ENCODE measurements at places on chromosomes 6 and 20. TPM values are rescaled to one million over a fixed set of nuclear protein-coding genes. Genes with fewer than 3 reads are reported as not detected.

Gene GINM1
- 81.6 TPM for total RNA-seq

Gene PMEPA1
- 104 TPM for total RNA-seq

Gene AVP
- total RNA-seq, result not detected

Gene HLA-DRA
- 342 TPM for total RNA-seq

Gene CST4
- not detected for total RNA-seq

Gene CUL7
- total RNA-seq, result 14.8 TPM

Gene RHAG
- total RNA-seq, result not detected

Gene SMLR1
- not detected for total RNA-seq

Gene AARS2
- 6.0 TPM for total RNA-seq

GRCh38 chr6:40077736-40078135 lies 143.5 kb upstream of the MOCS1 start:
- H3K27ac ChIP-seq, result no peak overlapping the region
- no peak for DNase-seq
- H3K4me1 ChIP-seq, result no peaks in the 10 kb centered on the region
- no peaks in the 10 kb centered on the region for H3K27me3 ChIP-seq
- no peak overlapping the region for H3K4me3 ChIP-seq

DNA sequence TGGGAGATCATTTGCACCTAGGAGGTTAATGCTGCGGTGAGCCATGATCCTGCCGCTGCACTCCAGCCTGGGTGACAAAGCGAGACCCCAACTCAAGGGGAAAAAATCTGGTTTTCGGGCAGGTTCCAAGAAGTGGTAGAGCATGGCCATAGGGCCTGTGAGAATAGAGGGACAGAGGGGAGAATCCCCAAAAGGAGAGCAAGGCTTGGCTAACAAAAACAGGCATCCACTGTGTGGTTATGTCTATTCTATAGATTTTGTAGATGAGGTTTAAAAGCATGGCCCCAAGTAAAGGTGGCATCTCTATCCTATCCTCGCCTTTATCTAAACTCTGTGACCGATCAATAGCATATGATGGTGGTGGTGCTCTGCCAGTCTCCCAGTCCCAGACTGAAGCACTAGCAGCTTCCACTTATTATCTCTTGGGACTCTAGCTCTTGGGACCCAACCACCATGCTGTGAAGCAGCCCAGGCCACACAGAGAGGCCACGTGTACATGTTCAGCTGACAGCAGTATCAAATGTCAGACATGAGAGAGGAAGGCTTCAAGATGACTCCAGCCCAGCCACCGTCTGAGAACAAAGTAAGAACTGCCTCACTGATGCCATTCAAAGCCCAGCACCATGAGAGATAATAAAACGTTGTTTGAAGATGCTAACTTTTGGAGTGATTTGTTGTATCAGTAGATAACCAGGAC lies 27.7 kb downstream of the EIF2S2 start:
- H3K27me3 ChIP-seq, result no peaks in the 10 kb centered on the region
- H3K36me3 ChIP-seq, result peaks cover 30% of the 10 kb centered on the region
- DNase-seq, result no peak
- no peak overlapping the region for H3K27ac ChIP-seq
- H3K4me1 ChIP-seq, result peaks cover 4% of the 10 kb centered on the region

DNA sequence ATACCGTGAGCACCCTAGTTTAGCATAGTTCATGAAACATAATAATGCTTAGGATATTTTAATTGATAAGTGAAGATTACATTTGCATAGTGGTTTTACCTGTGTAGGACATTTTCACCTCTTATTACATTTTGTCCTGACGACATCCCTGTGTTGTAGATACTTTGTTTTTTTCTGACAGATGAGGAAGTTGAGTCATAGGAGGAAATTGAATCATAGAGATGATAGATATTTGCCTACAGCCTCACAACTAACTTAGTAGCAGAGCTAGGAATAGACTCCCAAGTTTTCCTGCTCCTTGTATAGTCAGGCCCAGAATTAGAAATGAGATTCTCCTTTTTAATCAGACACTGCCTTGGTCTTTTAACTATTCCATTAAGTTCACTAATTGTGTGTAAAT lies 100.5 kb upstream of the SUPT3H start:
- no peak overlapping the region for H3K27ac ChIP-seq
- DNase-seq, result no peak
- no peaks in the 10 kb centered on the region for H3K36me3 ChIP-seq

GRCh38 chr20:63836458-63837344 lies 5.6 kb upstream of the ZBTB46 start:
- no peak overlapping the region for H3K4me3 ChIP-seq
- H3K36me3 ChIP-seq, result no peaks in the 10 kb centered on the region
- DNase-seq, result no peak
- H3K4me1 ChIP-seq, result peaks cover 29% of the 10 kb centered on the region
- no peaks in the 10 kb centered on the region for H3K27me3 ChIP-seq

GRCh38 chr6:118580585-118581419 lies 32.7 kb downstream of the PLN start:
- no peaks in the 10 kb centered on the region for H3K27me3 ChIP-seq
- H3K36me3 ChIP-seq, result no peaks in the 10 kb centered on the region
- no peak overlapping the region for H3K27ac ChIP-seq
- peak overlapping the region; percentile 38 for H3K4me3 ChIP-seq
- no peaks in the 10 kb centered on the region for H3K4me1 ChIP-seq

DNA sequence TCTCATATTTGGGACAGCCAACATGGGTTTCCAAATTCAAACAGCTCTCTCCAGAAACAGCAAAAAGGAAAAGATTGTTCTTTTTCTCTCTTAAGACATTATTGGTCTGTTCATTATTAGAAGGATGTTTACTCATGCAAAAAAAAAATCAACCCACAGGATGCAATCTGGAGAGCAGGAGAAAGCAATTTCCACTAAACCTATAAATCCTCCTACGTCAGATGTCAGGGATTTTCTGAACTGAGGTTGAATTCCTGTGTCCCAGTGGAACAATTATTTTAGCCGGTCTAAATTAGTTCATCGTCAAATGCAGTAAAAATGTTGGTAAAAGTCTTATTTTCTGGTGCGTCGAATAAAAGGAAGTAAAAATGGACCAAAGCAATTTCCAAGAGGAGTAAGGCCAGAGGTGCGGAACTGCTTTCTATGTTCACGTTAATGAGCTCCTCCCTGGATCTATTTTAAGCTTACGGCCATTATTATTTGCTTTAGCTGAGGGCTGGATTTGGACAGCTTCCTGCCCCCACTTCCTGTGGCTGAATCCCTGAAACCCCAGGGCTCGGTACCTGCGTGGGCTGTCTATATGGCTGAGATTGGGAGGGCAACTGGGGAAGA lies at the start of gene GABRR1:
TSS of gene GABRR1 (minus strand) at position 60 of the 612 bp plus-strand sequence. CDS start at position 24, 36 bp downstream.
- H3K4me3 ChIP-seq, result peak within 1 kb of the TSS; percentile 64
- H3K36me3 ChIP-seq, result no peaks in the 10 kb centered on the region
- peak within 1 kb of the TSS; percentile 48 for H3K27ac ChIP-seq
- peaks cover 12% of the 10 kb centered on the region for H3K4me1 ChIP-seq
- no peaks in the 10 kb centered on the region for H3K27me3 ChIP-seq
- no peak for DNase-seq

DNA sequence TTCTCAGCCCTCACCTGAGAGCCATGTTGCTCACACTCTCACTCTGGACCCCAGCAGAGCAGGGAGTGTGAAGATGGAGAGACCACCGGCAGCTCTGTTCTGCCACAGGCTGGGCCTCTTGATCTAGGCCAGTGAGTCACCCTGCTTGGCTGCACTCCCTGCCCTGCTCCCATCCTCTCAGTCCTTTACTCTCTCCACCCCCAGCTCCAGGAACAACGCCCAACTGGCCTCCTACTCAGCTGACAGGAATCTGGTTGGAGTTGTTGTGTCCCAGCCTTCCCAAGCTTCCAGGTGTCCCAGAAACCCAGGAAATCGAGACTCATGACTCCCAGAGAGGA lies at the start of gene PSORS1C1:
TSS of gene PSORS1C1 (plus strand) at position 260 of the 338 bp plus-strand sequence. CDS start 14,833 bp downstream, outside the sequence.
- H3K4me1 ChIP-seq, result peaks cover 6% of the 10 kb centered on the region
- H3K27me3 ChIP-seq, result no peaks in the 10 kb centered on the region
- peak within 1 kb of the TSS; percentile 74 for H3K27ac ChIP-seq
- peak; percentile 86 for DNase-seq
- H3K36me3 ChIP-seq, result no peaks in the 10 kb centered on the region

DNA sequence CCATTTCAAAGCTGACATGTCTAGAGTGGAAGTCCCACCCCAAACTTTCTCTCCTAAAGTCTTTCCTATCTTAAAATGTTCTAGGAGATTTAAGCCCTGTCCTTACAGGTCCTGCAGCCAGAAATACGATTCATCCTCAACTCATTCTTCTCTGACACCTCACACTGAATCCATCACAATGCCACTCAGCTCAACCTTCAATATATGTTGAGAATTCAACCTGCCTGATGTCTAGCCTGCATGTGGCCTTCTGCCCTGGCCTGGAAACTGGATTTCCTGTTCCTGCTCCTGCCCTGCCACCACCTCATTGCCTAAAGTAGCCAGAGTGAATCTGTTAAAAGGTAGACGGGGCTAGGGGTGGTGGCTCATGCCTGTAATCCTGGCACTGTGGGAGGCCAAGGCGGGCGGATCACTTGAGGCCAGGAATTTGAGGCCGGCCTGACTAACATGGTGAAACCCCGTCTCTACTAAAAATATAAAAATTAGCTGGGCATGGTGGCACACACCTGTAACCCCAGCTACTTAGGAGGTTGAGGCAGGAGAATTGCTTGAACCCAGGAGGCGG lies 345.9 kb downstream of the CDH26 start:
- H3K27me3 ChIP-seq, result no peaks in the 10 kb centered on the region
- no peak for DNase-seq
- H3K27ac ChIP-seq, result no peak overlapping the region
- no peaks in the 10 kb centered on the region for H3K36me3 ChIP-seq

GRCh38 chr6:34938268-34938667 lies 49.2 kb downstream of the ANKS1A start:
- H3K4me1 ChIP-seq, result peaks cover 9% of the 10 kb centered on the region
- no peaks in the 10 kb centered on the region for H3K36me3 ChIP-seq
- no peak for DNase-seq

- H3K27me3 ChIP-seq, result no peaks in the 10 kb centered on the region
- no peaks in the 10 kb centered on the region for H3K4me1 ChIP-seq
- H3K4me3 ChIP-seq, result no peak overlapping the region
- no peak for DNase-seq
- no peaks in the 10 kb centered on the region for H3K36me3 ChIP-seq
- H3K27ac ChIP-seq, result no peak overlapping the region
Measured at GRCh38 chr6:32439139-32439538, 548 bp upstream of the HLA-DRA start.

GRCh38 chr6:149438855-149439254 lies 38.8 kb downstream of the SUMO4 start:
- H3K4me3 ChIP-seq, result no peak overlapping the region
- no peak for DNase-seq
- no peaks in the 10 kb centered on the region for H3K4me1 ChIP-seq
- no peaks in the 10 kb centered on the region for H3K36me3 ChIP-seq
- H3K27ac ChIP-seq, result no peak overlapping the region
- no peaks in the 10 kb centered on the region for H3K27me3 ChIP-seq

GRCh38 chr6:30418448-30418847 lies 70.9 kb upstream of the HLA-E start:
- no peaks in the 10 kb centered on the region for H3K27me3 ChIP-seq
- no peak overlapping the region for H3K27ac ChIP-seq
- H3K4me3 ChIP-seq, result no peak overlapping the region
- H3K36me3 ChIP-seq, result no peaks in the 10 kb centered on the region
- no peak for DNase-seq

DNA sequence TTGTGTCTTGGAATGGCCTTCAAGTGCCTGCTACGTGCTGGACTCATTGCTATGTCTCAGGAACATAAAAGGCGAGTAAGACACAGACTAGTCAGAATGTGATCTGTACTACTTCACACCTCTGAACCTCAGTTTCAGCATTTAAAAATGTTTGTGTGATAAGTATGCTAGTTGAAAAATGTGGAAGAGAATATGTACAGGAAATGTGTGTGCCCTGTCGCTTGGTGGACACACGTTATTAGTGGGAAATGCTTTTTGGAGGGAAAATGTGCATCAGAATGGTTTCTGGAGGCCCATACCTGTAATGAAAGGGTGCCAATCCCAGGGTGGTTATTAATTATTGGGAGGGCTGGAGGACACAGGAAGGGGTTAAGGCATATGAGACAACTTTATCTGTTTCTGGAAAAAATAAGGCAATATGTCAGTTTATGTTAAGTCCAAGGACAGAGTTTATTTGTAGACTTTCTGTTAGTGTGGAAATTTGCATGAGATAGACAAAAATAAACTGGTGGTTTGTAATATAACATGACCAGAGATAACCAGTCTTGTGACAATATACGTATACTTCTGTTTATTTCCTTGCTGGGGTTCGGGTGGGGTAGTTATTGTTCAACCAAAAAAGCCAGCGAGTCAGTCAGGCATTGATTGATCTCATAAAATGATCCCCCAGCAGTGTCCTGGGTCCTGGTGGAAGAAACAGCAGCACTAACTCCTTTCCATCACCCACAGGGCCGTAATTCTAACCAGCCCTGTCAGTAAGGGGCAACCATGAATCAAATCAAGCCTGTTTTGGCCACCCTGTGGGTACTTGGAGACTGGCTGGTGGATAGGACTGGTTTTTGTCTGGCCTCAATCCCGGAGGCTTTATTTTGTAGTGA lies 117.9 kb downstream of the JARID2 start:
- H3K4me1 ChIP-seq, result peaks cover 8% of the 10 kb centered on the region
- no peaks in the 10 kb centered on the region for H3K36me3 ChIP-seq
- no peak overlapping the region for H3K27ac ChIP-seq

DNA sequence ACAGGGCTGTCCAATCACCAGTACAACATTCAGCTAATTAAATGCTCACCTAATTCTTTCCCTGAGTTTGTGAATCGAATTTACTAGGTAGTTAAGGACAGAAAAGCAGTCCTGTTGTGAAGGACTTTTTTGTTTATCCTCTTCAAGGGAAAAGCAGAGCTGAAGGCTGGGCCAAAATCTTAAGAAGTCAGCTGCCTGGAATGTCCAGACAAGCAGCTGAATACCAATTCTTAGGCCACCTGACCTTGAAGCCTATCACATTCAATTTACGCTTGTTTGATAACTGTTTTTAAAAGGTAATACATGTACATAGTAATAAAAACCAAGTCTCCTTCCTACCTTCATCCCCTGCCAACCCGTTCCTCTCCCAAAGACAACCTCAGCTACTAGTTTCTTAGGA lies 56.4 kb downstream of the UQCC1 start:
- no peak for DNase-seq
- no peak overlapping the region for H3K27ac ChIP-seq
- H3K27me3 ChIP-seq, result no peaks in the 10 kb centered on the region
- no peaks in the 10 kb centered on the region for H3K36me3 ChIP-seq

GRCh38 chr6:44603044-44603686 lies 215.7 kb downstream of the CDC5L start:
- no peaks in the 10 kb centered on the region for H3K4me1 ChIP-seq
- H3K27me3 ChIP-seq, result no peaks in the 10 kb centered on the region
- H3K36me3 ChIP-seq, result no peaks in the 10 kb centered on the region
- no peak for DNase-seq

- no peak overlapping the region for H3K4me3 ChIP-seq
- no peaks in the 10 kb centered on the region for H3K4me1 ChIP-seq
- H3K27me3 ChIP-seq, result no peaks in the 10 kb centered on the region
- no peaks in the 10 kb centered on the region for H3K36me3 ChIP-seq
Measured at GRCh38 chr6:133436652-133437051, 195.5 kb downstream of the EYA4 start.

DNA sequence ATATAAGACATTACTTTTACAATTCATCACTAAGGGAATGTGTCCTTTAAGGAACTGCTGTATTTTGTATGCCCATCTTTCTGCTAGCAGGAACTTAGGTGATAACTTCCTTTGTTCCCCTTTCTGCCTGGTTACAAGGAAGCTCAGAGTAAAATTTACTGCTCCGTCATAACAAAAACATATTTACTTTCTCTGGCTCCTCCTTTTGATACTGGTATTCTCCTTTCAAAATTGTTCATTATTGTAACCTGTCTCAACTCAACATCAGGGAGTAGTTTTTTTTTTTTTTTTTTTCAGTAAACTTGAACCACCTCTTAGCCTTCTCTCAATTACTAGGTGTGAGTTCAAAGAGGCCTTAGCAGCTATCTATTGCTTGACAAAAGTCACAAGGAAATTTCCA lies 37.1 kb downstream of the RIPOR2 start:
- H3K27ac ChIP-seq, result no peak overlapping the region
- no peak for DNase-seq
- no peaks in the 10 kb centered on the region for H3K4me1 ChIP-seq
- H3K36me3 ChIP-seq, result no peaks in the 10 kb centered on the region
